ENCODE measurements at places on chromosomes 3 and 15. TPM values are rescaled to one million over a fixed set of nuclear protein-coding genes. Genes with fewer than 3 reads are reported as not detected.

LDHAL6B gene
- not detected for total RNA-seq

DNA sequence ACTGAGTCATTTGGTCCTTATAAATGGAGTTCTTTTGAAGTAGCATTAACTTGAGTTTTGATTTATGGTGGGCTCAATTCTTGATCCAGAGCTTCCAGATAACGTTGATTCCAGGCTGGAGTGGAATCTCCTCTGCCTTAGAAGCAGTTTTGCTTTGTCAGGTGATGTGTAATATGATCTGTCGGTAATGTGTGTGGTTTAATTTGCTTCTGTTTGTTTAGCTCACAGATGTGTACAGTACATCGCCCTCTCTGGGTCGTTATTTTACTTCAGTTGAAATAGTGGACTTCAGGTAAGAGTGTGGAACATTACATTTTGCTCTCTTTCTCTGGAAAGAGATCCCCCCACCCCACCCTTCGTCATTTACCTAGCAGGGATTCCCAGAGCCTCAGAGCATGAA lies 23.1 kb downstream of the C3orf52 start:
- H3K27me3 ChIP-seq, result no peaks in the 10 kb centered on the region
- no peak overlapping the region for H3K4me3 ChIP-seq
- H3K27ac ChIP-seq, result no peak overlapping the region
- DNase-seq, result no peak
- no peaks in the 10 kb centered on the region for H3K36me3 ChIP-seq

GRCh38 chr3:71309342-71309741 lies 274.2 kb downstream of the FOXP1 start:
- DNase-seq, result no peak
- no peaks in the 10 kb centered on the region for H3K27me3 ChIP-seq
- no peak overlapping the region for H3K4me3 ChIP-seq
- H3K27ac ChIP-seq, result no peak overlapping the region
- H3K4me1 ChIP-seq, result peaks cover 28% of the 10 kb centered on the region
- H3K36me3 ChIP-seq, result no peaks in the 10 kb centered on the region

ANKUB1 gene
- not detected for total RNA-seq

GRCh38 chr15:58026051-58026450 lies 39.5 kb downstream of the ALDH1A2 start:
- no peak overlapping the region for H3K27ac ChIP-seq
- H3K4me3 ChIP-seq, result no peak overlapping the region
- H3K36me3 ChIP-seq, result no peaks in the 10 kb centered on the region
- DNase-seq, result no peak
- no peaks in the 10 kb centered on the region for H3K27me3 ChIP-seq
- H3K4me1 ChIP-seq, result no peaks in the 10 kb centered on the region

- DNase-seq, result no peak
- no peak overlapping the region for H3K27ac ChIP-seq
- no peak overlapping the region for H3K4me3 ChIP-seq
- H3K27me3 ChIP-seq, result no peaks in the 10 kb centered on the region
- no peaks in the 10 kb centered on the region for H3K36me3 ChIP-seq
Measured at GRCh38 chr15:94395640-94396039, 164.3 kb downstream of the MCTP2 start.

RNF13 gene
- total RNA-seq, result 39.8 TPM
